Activated CD4-positive, alpha-beta memory T cell treated with anti-CD3 and anti-CD28 coated beads, Interleukin-2, amount 10 ng/mL, durations not matched to agents 7 days and 5 days (primary cell): ENCODE measurements at places on chromosomes 7 and 10. TPM values are rescaled to one million over a fixed set of nuclear protein-coding genes. Genes with fewer than 3 reads are reported as not detected.

The H2BK1 gene
- not detected for total RNA-seq

DNA sequence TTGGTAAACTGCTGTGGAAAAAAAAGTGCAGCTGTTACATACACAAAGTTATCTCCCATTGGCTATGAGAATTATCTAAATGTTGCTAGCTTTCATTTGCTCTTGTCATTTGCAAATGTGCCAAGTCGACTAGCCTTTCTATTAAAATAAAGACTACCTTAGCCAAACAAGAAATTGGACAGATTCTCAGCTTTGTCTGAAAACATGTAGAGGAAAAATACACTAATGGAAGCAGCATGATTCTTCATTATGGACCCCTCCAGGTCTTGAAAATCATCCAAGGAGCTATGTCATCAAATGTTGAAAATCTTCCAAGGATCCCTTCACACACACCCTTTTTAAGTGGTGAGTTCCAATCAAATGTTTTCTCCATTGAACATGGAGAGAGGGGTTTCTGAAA is 237.7 kb downstream of the ETV1 start:
- H3K4me3 ChIP-seq: no peak overlapping the region
- H3K4me1 ChIP-seq: no peaks in the 10 kb centered on the region
- DNase-seq: no peak

- H3K36me3 ChIP-seq: peaks cover 10% of the 10 kb centered on the region
- H3K4me3 ChIP-seq: no peak overlapping the region
- no peaks in the 10 kb centered on the region for H3K27me3 ChIP-seq
- H3K27ac ChIP-seq: no peak overlapping the region
- H3K4me1 ChIP-seq: peaks cover 3% of the 10 kb centered on the region
- no peak for DNase-seq
Measured at GRCh38 chr10:112151524-112152039, 32.0 kb downstream of the GPAM start.

DNA sequence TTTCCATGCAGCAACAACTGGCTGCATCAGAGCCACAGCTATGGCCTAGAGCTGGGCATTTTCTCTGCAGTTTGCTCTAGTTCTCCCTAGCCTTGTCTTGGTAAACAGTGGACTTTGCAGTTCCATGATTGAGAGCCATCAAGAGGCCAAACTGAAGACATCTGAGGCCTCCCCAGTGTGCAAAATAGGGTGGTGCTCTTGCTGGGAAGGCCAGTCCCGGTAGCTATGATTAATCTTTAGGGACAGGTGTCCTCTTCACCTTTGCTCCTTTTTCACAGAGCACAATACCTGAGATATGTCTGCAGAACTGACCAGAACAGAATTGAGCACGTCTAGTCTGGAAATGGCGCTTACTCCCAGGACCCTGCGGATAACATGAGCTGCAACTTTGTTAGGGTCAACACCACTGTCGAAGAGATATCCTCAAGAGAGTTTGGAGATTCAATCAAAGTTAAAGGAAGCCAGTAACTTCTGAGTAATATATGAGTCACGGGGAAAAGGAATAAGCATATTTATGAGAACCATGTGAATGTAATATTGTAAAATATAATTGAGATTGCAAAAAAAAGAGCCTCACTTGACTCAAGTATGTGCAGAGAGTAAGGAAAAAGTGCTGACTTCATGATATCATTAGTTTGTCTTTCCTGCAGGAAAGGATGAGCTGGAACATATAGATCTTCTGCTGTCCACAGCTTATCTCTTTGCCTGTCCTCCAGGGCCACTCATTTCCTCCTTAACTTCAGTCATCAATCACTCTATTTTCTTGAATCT is 76.7 kb downstream of the ANK3 start:
- peaks cover 16% of the 10 kb centered on the region for H3K4me1 ChIP-seq
- no peak overlapping the region for H3K4me3 ChIP-seq
- no peaks in the 10 kb centered on the region for H3K27me3 ChIP-seq

The RARRES2 gene
- not detected for total RNA-seq
